ENCODE measurements at places on chromosomes 2 and 18.
A peak's percentile ranks its signal among the peaks of the same experiment; 100 is the strongest.

DNA sequence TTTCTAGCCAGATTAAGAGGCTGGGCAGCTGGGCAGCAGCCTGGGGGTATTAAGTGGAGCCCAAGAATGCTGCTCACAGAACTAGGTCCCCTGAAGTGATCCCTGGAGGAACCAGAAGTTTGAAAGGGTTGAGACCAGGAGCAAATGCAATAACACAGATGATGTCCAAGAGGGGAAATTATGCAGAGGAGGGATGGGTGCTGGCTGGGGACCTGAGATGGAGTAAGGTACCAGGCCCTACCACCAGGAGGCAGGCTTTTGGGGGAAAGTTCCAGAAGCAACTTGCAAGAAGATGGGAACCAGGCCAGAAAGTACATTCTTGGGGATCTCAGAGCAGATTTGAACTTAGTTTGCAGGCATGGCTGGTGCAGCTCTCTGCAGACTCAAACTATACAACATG lies 175.1 kb downstream of the NCK2 start:
- peak; percentile 89 for DNase-seq

- DNase-seq, result no peak
Measured at GRCh38 chr2:47346-47725, 1.0 kb upstream of the FAM110C start.

- DNase-seq, result no peak
Measured at GRCh38 chr18:39675906-39676305, 2110.3 kb upstream of the CELF4 start.

GRCh38 chr2:217449444-217449843 lies 553.4 kb downstream of the TNS1 start:
- DNase-seq, result no peak

- DNase-seq, result peak; percentile 12
Measured at GRCh38 chr2:146079216-146079615, 1559.3 kb upstream of the ZEB2 start.

GRCh38 chr2:101124643-101125366 lies 26.4 kb downstream of the TBC1D8 start:
- DNase-seq, result peak; percentile 85

DNA sequence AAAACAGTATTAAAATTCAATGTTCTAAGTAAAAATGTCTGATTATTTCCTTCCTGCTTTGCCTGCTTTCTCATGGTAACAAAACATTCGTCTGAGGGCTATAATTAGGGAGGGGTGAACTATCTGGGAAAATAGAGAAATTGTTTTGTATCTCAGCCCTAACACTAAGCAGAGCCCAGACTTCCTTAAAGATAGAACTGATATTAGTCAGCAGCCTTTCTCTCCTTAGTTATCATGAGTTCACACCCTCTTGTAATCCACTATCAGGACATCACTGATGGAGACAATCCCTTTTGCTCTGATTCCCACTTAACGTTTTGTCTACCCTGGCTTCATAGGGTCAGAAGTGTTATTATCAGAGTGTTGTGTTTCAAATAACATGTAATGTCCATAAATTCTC lies 701.1 kb upstream of the ZEB2 start:
- no peak for DNase-seq

DNA sequence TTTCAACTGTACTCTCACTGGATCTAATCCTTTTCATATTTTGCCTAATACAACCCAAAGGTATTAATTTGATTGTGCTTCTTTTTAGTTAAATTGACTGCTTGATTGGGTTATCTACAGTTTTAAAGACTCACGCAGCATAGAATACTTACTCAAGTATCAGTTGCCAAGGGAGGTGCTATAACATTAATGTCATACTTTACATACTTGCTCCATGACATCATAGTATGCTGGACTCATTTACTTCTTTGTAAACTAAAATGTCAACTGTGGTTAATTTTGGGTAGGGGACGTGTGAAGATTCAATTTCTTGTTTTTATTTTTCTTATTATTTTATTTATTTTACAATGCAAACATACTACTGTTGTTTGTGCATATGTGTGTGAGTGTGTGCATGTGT lies 716.2 kb upstream of the VRK2 start:
- peak; percentile 44 for DNase-seq

Data from choroid plexus epithelial cell (primary cell).